ENCODE measurements at places on chromosomes 7 and 10.

DNA sequence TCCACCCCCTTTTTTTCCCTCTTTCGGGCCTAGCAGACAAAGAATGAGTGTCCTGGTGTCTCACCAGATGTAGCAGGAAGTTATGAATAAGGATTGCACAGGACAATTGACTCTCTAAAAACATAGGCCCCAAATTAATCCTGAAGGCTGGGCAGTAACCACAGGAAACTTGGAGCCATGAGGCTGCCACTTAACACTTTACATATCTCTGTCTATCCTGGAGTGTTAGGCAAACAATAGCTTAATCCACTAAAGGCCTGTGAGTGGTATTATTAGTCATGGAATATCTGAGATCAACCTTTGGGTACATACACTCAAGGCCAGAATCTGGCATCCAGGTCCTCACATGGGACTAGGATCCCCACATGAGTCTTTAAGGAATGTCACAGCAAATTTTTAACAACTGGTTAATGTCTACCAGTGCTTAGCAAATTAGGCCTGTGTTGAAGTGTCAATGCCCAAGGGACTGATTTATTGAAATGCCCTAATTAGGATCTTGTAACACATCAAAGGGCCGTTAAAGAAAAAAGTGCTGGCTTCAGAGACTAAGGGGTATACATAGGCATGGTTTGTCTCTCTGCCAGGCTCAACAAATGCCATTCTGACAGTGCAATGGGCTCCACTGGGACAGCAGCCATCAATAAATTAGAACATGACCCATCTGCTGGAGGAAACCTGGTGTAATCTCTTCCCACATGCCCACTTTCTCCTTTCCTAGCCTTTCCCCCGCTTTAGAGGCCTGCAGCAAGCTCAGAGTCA, 196.7 kb upstream of the TBX20 start:
- DNase-seq = no peak

GRCh38 chr7:739983-740942, 13.2 kb upstream of the PRKAR1B start:
- DNase-seq = no peak

GRCh38 chr10:16964576-16965343, 147.5 kb upstream of the RSU1 start:
- DNase-seq = no peak

- no peak for DNase-seq
These were observed 10.8 kb downstream of the LFNG start for GRCh38 chr7:2530071-2530987.

DNA sequence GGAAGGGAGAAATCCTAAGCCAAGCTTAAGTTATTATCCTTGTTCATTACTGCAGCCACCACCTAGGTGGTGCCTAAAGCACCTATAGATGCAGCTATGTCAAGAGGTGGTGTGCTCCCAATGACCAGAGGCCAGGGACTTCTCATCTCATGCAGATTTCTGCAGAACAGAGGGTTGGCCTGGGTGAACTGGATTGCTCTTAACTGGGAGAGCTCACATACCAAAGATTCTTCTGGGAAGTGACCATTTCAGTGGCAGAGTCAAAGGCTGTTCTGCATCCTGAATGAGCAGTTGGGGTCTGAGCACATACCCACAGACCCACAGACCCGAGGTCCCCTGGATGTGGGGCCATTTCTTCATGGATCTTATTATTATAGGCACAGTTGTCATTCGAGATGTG, 2.1 kb upstream of the CRHR2 start:
- DNase-seq = no peak

DNA sequence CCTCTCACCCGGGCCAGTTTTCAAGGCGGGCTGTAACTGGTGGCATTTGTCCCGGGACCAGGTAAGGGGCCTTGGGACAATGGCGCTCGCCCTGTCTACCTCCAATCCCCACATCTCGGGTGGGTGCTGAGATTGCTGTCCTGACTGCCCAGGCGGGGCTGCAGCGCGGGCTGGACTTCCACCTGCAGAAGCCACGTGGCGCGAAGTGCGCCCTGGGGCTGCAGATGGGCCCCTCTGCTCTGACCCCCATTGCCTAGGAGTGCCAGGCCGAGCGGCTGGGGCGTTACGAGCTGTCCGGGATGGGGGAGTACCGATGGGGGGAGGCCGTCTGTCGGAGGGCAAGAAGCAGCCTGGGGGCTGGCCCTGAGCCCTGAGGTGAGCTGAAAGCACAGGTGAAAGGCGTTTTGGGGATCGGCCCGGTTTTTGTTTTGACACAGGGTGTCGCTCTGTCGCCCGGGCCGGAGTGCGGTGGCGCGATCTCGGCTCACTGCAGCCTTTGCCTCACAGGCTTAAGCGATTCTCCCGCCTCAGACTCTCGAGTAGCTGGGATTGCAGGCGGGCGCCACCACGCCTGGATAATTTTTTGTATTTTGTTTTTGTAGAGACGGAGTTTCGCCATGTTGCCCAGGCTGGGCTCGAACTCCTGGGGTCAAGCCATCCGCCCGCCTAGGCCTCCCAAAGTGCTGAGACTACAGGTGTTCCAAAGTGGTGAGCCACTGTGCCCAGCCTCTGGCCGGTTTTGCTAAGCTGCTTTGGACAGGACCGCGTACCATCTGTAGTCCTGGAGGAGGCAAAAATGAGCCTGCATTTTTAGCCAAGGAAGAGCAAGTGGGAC, at the start of gene SFXN2:
SFXN2 (plus strand) TSS at position 16 of the 835 bp plus-strand sequence. CDS start 12,001 bp downstream, outside the sequence.
- DNase-seq = peak; percentile 56

GRCh38 chr10:12509794-12510100, 160.4 kb downstream of the CAMK1D start:
- DNase-seq = no peak

- no peak for DNase-seq
These were observed 300.7 kb upstream of the ZNF32 start for GRCh38 chr10:43949351-43949750.

DNA sequence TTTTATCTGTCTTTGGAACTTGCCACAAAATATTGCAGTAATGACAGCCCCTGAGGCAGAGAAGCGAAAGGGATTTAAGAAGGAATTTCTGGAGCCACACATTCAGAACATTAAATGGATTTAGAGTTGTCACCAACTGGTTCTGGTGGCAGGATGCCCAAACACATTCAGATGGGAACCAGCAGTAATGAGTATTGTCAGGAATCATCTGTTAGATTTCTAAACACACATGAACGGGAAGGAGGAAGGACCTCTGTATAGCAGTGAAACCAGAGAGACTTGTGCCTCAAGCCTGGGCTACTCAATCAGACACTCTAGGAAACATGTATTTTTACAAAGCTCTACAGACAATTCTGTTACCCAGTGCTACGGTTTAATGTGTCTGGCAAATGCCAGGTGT, 103.8 kb upstream of the CCNY start:
- no peak for DNase-seq

GRCh38 chr7:1054861-1055450, 10.6 kb downstream of the GPR146 start:
- DNase-seq = no peak

DNA sequence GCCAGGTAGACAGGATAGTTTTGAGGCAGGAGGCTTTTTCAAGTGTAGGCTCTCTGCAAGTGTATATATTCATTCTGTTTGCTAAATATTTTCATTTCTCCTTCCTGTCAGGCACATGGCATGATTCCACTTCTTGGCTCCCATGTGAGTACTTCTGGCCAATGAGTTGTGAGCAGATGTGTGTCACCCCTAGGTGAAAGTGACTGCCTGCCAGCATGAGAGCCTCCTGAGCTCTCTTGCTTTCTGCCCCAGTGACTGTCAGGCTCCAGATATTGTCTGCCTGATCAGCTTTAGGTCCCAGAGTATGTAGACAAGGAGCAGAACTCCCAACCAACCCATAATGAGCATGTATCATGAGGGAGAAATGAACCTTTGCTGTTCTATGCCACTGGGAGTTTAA, 257.6 kb upstream of the NPY start:
- DNase-seq = no peak

DNA sequence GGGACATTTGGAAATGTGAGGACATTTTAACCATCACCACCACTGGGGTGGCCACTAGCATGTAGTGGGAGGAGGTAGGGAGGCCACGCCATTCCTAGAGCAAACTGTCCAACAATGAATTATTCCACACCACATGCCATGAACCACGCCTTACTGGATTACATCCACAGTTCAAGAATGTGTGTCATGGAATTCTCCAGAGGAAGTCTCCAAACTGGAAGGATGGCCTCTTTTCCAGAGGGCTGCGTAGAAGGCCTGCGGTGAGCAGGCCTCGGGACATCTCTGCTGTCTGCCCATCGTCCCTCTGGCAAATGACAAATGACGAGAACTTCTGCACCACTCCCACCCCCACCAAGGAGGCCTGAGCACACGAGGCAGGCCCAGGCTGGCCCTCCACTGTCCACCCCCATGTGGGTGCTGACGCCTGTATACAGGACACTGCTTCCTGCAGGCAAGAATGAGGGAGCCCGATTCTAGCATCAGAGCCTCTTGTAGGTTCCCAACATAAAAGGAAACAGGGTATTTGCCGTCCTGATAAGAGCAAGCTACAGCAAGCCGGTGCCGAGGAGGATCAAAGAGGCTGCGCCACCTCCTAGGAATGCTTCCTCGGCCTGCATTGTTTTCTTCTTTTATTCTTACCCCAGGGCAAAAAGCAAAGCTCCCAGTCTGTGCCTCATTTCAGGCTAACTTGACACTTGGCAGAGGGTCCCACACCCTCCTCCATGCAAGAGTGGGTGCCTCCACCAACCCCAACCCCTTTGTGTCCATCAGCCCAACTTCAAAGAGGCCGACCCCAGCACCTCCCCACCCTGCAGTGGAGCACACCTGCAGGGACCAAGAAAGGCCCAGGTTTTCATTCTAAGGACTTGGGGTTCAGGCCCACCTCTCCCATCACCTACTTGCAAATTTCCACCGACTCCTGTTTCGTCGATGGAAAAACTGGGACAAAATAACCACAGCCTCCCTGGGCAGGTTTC, 23.9 kb downstream of the TNS3 start:
- no peak for DNase-seq

GRCh38 chr7:12066004-12066403, 145.1 kb upstream of the TMEM106B start:
- no peak for DNase-seq

DNA sequence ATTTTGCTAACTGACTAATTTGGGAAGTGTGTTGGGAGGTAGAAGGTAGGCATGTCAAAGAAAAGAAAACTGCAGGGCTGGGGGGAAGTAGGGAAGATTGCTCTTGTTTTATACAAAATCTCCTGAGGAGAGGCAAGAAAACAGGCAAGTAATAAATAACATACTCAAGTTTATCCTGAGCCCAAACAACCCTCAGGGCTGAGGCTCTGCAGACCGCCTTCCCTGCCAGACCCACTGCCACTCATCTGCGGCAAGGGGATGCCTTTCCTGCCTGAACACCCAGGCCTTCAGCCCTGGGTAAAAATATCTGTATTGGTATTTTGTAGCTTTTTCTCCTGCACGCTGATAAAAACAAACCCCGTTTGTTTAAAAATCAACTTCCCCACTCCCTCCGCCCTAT, 399.8 kb upstream of the NFE2L3 start:
- DNase-seq = no peak

DNA sequence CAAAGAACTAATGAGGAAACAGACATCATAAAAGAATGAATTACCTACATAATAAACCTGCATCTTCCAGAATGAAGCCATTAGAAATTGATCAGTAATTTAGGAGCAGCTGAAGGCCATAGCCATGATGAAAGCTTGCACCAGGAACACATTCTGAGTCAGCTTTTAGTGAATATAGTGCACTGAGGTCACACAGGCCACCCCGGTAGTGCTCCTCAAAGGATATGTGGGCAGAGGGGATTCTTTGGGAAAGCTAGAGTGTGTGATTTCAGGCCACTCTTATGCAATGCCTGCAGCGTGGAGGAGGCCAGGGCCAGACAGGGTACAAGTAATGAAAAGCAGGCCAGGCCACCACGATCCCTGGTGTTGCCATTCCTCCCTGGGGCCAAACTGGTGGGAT, 451.9 kb downstream of the GRID1 start:
- DNase-seq = no peak
